ENCODE measurements at places on chromosomes 3 and 15.

DNA sequence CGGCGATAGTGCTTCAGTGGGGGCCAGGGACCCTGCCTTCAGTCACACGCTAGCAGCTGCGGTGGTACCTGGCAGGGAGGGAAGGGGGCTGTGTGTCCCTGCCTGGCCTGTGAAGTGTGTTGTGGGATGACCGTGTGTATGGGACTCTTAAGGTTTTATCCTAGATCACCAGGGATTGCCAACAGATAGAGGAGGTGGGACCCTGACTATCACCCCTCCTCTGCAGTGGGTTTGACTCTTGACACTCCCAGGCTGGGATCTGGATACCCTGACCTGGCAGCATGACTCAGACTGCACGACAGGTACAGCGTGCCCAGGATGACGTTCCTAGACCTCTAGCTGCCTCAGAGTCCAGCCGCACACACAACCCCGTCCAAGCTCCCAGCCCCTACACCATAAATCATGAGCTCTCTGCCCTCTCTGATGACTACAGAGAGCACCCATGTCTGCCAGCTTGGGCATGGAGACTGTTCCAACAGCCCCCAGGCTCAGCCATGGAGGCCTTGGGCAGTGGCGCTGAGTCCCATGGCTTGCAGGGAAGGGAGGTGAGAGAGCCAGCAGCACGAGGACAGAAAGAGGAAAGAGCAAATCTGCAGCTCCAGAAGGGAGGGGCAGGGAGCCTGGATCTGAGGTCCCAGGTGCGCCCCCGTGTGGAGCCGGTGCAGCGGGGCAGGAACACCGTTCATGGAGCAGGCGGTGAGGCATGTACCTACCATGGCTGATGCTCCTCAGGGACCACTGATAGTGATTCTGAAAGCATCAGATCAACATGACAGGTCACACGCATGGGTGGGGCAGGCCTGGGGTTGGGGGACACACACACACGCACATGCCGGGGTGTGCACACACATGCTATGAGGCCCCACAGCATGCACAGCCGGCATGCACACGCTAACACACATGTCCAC lies 71.0 kb downstream of the ADAMTS7 start:
- H3K27me3 ChIP-seq = no peaks in the 10 kb centered on the region
- DNase-seq = no peak
- H3K4me3 ChIP-seq = no peak overlapping the region
- H3K4me1 ChIP-seq = no peaks in the 10 kb centered on the region
- H3K36me3 ChIP-seq = no peaks in the 10 kb centered on the region
- no peak overlapping the region for H3K27ac ChIP-seq

GRCh38 chr15:57654153-57654852 lies 52.2 kb upstream of the POLR2M start:
- H3K27me3 ChIP-seq = no peaks in the 10 kb centered on the region
- no peak overlapping the region for H3K4me3 ChIP-seq
- peak; percentile 53 for DNase-seq
- H3K36me3 ChIP-seq = peaks cover 18% of the 10 kb centered on the region

DNA sequence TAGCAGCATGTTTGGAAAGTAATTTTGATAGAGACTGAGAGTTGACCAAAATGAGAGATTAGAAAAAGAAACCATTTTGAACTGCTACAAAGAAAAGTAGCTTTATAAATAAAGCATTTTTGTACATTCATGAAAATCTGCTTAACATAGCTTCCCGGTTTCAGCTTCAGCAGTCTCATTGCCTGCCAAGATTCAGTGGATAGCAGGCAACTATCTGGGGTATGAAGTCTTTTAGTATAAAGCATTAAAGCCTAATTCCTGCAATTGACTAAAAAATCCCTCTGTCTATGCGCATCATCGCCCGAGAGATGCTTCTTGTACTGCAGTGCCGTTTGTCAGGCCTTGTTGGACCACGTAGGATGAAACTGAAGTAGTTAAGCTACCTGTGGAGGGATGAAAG lies 588.4 kb downstream of the NAALADL2 start:
- H3K4me1 ChIP-seq = no peaks in the 10 kb centered on the region
- no peaks in the 10 kb centered on the region for H3K27me3 ChIP-seq
- H3K27ac ChIP-seq = no peak overlapping the region
- no peaks in the 10 kb centered on the region for H3K36me3 ChIP-seq
- no peak overlapping the region for H3K4me3 ChIP-seq

DNA sequence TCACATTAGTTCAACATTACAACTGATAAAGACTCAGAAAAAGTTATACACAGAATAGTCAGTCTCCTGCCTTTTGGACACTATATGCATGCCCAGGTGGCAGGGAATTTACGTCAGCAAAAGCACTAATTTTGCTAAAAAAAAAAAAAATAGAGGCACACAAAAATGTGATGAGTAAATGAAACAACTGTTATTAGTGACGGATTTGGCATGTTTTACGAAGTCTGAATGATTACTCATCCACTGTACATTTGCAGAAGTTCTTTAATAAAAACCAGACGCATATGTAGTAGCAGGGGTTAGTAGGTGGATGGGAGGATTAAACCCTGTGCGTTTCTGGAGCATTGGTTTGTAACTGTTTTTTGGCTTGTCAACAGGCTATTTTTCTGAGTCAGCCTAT lies 99.0 kb downstream of the MITF start:
- H3K27me3 ChIP-seq = no peaks in the 10 kb centered on the region
- no peak overlapping the region for H3K27ac ChIP-seq
- no peak overlapping the region for H3K4me3 ChIP-seq
- H3K36me3 ChIP-seq = no peaks in the 10 kb centered on the region
- no peak for DNase-seq
- peaks cover 64% of the 10 kb centered on the region for H3K4me1 ChIP-seq

DNA sequence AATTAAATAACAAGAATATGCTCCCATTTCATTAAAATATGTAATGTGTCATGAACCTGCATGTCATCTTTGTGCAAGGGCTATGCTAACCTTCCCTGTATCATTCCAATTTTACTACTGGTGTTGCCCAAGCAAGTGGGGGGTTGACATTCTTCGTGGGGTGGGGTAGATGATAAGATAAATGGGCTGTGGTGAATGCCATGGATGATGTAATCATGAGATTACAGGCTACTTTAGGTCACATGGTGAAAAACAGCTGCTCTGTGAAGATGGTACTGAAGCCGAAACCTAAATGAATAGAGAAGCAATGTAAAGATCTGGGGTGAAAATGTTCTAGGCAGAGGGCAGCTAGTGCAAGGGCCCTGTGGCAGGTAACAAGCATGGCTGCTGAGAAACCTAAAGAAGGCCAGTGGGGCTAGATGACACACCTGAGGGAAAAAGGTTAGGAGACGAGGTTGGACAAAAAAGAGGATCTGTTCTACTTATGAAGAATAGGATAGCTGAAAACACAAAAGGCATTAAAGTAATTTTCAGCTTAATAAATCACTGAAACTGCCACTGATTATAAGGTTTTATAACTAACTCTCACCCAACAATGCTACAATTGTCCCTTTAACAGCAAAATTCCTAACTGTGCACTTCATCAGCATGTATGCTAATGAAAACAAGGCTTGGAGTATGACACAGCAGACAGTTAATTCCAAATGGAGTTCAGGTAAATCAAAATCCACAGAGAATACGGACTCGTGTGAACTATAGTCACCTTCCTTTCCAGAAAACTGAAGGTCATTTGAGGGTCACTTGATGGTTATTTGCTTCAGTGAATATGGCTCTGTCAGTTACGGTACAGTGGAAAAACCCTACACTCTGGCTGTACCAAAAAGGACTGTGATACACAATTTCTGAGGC lies 35.0 kb downstream of the MTMR10 start:
- H3K4me1 ChIP-seq = peaks cover 8% of the 10 kb centered on the region
- H3K27ac ChIP-seq = no peak overlapping the region
- H3K4me3 ChIP-seq = no peak overlapping the region
- H3K36me3 ChIP-seq = peaks cover 85% of the 10 kb centered on the region
- DNase-seq = no peak

DNA sequence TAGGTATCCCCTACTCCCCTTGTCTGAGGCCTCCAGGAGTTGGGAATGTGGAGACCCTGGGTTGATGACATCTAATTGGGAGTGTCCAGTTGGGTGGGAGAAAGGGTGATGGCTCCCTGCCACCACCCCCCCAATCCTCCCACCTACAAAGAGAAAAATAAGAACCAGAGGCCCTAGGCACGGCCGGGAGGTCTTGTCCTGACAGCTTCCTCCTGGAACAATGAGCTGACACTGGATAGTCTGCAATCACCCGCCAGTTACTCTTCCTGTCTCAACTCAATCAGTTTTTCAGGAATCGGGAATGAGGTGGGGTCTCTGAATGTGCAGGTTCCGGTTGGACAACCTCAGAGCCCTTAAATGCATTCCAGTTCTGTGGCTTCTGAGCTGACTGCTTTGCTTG lies 129.9 kb upstream of the MRPS22 start:
- peak; percentile 77 for DNase-seq
- H3K27ac ChIP-seq = no peak overlapping the region
- H3K27me3 ChIP-seq = no peaks in the 10 kb centered on the region
- no peaks in the 10 kb centered on the region for H3K4me1 ChIP-seq
- H3K36me3 ChIP-seq = no peaks in the 10 kb centered on the region

- H3K27ac ChIP-seq = peak overlapping the region; percentile 62
- no peaks in the 10 kb centered on the region for H3K27me3 ChIP-seq
- no peak overlapping the region for H3K4me3 ChIP-seq
- H3K4me1 ChIP-seq = peaks cover 66% of the 10 kb centered on the region
- DNase-seq = no peak
- no peaks in the 10 kb centered on the region for H3K36me3 ChIP-seq
Observed at GRCh38 chr15:80480909-80481308, 76.7 kb downstream of the ARNT2 start.

DNA sequence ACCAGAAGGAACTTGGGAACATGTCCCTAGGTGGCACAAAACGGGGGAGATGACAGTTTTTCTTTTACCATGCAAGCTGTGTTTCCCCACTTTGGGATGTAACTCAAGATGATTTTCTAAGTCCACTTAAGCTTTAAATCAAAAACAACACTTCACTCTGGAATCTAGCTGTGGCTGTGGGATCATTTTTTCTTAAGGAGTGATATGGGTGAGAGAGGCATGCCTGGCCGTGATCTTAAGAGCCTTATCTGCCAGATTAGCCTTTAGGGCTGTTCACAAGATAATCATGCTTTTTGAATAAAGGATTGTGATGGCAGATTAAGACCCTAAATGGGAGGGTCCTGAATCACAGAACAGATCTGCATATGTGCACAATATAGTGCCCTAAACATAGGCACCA lies 384.8 kb upstream of the SEMA6D start:
- DNase-seq = no peak
- H3K4me3 ChIP-seq = no peak overlapping the region
- H3K27me3 ChIP-seq = no peaks in the 10 kb centered on the region
- H3K27ac ChIP-seq = no peak overlapping the region

GRCh38 chr3:126112531-126113237 lies 28.8 kb upstream of the SLC41A3 start:
- no peak overlapping the region for H3K27ac ChIP-seq
- no peaks in the 10 kb centered on the region for H3K27me3 ChIP-seq
- no peak for DNase-seq

GRCh38 chr3:187743195-187744141 lies 1.8 kb downstream of the BCL6 start:
- H3K4me3 ChIP-seq = peak overlapping the region; percentile 69
- no peaks in the 10 kb centered on the region for H3K36me3 ChIP-seq
- peak overlapping the region; percentile 98 for H3K27ac ChIP-seq
- H3K4me1 ChIP-seq = peaks cover 12% of the 10 kb centered on the region
- peak; percentile 95 for DNase-seq

- H3K4me3 ChIP-seq = no peak overlapping the region
- DNase-seq = no peak
- H3K4me1 ChIP-seq = no peaks in the 10 kb centered on the region
Observed at GRCh38 chr3:159749406-159749805, 239.2 kb upstream of the IL12A start.

DNA sequence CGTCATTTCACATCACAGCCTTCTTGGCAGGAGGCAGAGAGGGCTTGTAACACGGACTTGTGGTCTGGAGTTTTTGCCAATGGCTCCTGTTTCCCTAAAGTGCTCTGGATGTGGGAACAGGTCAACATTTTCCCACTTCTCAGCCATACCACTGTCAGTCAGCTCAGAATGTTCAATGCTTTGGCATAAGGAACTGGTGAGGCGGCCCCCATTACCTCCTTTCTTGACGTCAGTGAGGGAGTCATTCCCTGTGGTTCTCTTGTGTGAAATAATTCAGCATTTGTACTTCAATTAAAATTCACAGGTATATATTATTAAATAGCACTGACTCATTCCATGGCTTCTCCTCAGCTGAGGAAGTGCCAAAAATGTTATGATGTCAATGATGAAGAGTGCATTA lies 167.1 kb downstream of the P3H2 start:
- H3K4me3 ChIP-seq = no peak overlapping the region
- H3K36me3 ChIP-seq = no peaks in the 10 kb centered on the region
- no peak for DNase-seq
- H3K4me1 ChIP-seq = no peaks in the 10 kb centered on the region
- H3K27me3 ChIP-seq = no peaks in the 10 kb centered on the region
- no peak overlapping the region for H3K27ac ChIP-seq

All from esophagus muscularis mucosa (tissue), 4 donors.